ENCODE measurements at places on chromosomes 12 and 14. TPM values are rescaled to one million over a fixed set of nuclear protein-coding genes. Genes with fewer than 3 reads are reported as not detected.

Gene KRT78
- 194 TPM for total RNA-seq

Gene PMEL
- 3.4 TPM for total RNA-seq

Gene NEUROD4
- not detected for total RNA-seq

Gene TMEM229B
- 0.38 TPM for total RNA-seq

- H3K36me3 ChIP-seq, result no peaks in the 10 kb centered on the region
- no peaks in the 10 kb centered on the region for H3K27me3 ChIP-seq
Observed at GRCh38 chr12:91144053-91144452, 32.8 kb upstream of the LUM start.

DNA sequence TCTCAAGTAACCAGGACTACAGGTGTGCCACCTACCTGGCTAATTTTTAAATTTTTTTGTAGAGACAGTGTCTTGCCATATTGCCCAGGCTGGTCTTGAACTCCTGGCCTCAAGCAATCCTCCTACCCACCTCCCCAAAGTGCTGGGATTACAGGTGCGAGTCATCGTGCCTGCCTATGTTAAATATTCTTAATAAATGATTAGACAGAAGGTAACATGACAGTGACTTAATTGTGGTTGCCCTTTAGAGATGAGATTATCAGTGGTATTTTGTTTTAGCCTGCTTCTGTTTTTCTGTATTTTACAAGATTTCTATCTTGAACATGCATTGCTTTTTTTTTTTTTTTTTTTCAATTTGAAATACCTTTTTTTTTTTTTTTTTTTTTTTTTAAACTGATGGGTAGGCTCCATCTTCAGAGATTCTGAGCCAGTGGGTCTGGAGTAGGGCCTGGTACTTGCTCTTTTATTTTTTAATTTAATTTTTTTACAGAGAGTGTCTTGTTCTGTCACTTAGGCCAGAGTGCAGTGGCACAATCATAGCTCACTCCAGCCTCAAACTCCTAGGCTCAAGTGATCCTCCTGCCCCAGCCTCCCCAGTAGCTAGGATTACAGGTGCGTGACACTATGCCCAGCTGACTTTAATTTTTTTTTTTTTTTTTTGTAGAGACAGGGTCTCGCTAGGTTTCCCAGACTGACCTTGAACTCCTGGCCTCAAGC, 88.4 kb downstream of the BORCS5 start:
- no peak for DNase-seq
- H3K27ac ChIP-seq, result no peak overlapping the region
- H3K36me3 ChIP-seq, result no peaks in the 10 kb centered on the region
- H3K4me3 ChIP-seq, result no peak overlapping the region
- no peaks in the 10 kb centered on the region for H3K27me3 ChIP-seq

- no peak overlapping the region for H3K27ac ChIP-seq
- no peaks in the 10 kb centered on the region for H3K36me3 ChIP-seq
- H3K27me3 ChIP-seq, result no peaks in the 10 kb centered on the region
- DNase-seq, result no peak
- H3K4me3 ChIP-seq, result no peak overlapping the region
Observed at GRCh38 chr14:58677517-58677916, 39.8 kb downstream of the DACT1 start.

- H3K4me1 ChIP-seq, result no peaks in the 10 kb centered on the region
- DNase-seq, result no peak
- H3K27ac ChIP-seq, result no peak overlapping the region
- H3K36me3 ChIP-seq, result no peaks in the 10 kb centered on the region
- no peaks in the 10 kb centered on the region for H3K27me3 ChIP-seq
Observed at GRCh38 chr14:92711976-92712653, 36.3 kb downstream of the LGMN start.

DNA sequence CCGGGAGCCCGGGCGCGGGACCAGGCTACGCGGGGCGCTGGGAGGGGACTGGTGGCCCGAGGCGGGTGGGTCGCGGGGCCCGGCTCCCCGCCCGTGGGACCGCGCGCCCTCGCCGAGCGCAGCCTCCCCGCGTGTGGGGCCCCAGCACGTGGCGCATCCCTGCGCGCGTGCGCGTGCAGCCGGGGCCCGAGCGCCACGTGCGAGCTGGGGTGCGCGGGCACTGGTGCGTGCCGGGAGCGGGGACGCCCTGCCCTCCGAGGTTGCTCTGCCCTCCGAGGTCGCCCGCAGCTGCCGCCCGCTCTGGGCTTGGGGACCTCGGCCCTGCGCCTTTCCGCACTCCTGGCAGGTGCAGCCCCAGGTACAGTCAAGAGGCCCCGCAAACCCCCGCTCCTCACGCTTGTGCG, 365 bp upstream of the CCDC88C start:
- H3K4me1 ChIP-seq, result peaks cover 30% of the 10 kb centered on the region
- H3K36me3 ChIP-seq, result no peaks in the 10 kb centered on the region
- DNase-seq, result no peak
- H3K27me3 ChIP-seq, result no peaks in the 10 kb centered on the region

GRCh38 chr12:120832737-120833136, 71.4 kb downstream of the SPPL3 start:
- DNase-seq, result no peak
- no peaks in the 10 kb centered on the region for H3K36me3 ChIP-seq
- H3K4me1 ChIP-seq, result peaks cover 37% of the 10 kb centered on the region
- H3K27ac ChIP-seq, result no peak overlapping the region

DNA sequence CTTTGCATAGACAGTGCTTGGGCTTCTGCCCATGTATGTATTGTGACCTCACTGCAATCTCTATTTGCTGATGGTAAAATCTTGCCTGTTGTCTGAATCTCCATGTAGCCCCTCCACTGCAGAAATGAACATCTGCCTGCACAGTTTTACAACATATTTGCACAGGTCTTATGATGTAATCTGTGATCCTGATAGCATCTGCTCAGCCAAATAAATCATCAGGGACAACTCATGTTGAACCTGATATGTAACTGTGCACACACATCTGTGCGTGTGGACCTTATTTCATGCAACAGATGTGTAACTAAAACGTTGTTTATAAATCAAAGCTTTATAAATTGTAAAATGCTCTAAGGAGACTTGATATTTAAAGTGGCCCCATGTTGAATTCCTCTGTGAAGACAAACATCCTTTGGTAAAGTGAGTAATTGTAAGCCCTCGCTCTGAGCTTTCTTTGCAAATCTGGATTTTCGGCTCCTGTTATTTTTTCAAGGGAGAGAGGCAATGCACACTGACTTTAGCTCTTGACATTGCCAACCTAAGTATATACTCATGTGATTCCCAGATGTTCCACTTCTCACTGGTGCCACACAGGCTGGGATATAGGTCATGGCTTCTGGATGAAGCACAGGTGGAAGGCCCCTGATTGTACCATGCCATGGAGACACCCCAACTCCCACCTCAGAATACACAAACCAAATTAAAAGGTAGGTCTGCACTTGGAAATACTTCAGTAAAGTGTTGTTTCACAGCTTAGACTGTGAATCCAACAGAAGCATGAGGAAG, 371.3 kb downstream of the GRIN2B start:
- H3K27ac ChIP-seq, result no peak overlapping the region
- DNase-seq, result no peak
- no peaks in the 10 kb centered on the region for H3K4me1 ChIP-seq
- H3K4me3 ChIP-seq, result no peak overlapping the region
- H3K27me3 ChIP-seq, result no peaks in the 10 kb centered on the region
- no peaks in the 10 kb centered on the region for H3K36me3 ChIP-seq

DNA sequence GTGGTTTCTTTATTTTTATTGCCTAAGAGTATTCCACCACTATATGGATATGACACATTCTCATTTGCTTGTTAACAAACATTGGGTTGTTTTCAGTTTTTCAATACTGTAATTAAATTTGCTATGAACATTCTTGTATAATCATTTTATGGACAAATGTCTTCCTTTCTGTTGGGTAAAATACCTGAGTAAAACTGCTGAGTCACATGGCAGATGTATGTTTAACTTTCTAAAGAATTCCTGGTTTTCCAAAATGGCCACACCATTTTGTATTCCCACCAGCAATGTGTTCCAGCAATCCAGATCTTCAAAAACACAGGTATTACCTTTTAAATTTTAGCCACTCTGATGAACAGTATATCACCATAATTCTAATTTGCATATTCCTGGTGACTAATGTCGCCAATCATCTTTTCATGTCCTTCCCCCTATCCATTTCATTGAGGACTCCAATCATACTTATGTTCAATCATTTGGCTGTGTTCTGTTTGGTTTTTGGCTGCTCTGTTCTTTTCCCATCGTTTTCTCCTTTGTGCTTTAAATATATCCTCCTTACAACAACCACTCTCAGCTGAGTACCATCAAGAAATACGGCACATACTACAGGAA, 36.0 kb downstream of the CDK17 start:
- no peaks in the 10 kb centered on the region for H3K36me3 ChIP-seq
- H3K27ac ChIP-seq, result no peak overlapping the region
- no peaks in the 10 kb centered on the region for H3K27me3 ChIP-seq
- H3K4me1 ChIP-seq, result peaks cover 65% of the 10 kb centered on the region
- DNase-seq, result no peak

GRCh38 chr14:74704656-74705055, 8.2 kb downstream of the AREL1 start:
- no peak overlapping the region for H3K27ac ChIP-seq
- no peaks in the 10 kb centered on the region for H3K27me3 ChIP-seq
- peaks cover 7% of the 10 kb centered on the region for H3K36me3 ChIP-seq
- DNase-seq, result no peak
- peaks cover 9% of the 10 kb centered on the region for H3K4me1 ChIP-seq

DNA sequence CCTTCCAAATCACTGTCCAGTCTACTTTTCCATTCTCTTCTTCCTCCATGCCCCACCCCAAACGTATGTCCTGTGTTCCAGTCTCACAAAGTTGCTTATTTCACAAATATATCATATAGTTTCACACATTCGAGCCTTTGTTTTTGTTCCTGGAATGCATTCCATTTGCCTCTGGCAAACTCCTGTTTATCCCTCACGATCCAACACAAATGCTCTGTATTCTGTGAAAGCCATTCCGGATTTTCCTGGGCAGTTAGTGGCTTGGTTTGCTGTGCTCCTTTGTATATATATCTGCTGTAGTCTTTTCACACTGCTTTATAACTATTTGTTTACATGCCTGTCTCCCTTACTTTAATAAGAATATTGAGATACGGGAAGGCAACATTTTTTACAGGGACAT, 9.0 kb downstream of the RIC8B start:
- H3K27me3 ChIP-seq, result no peaks in the 10 kb centered on the region
- H3K4me3 ChIP-seq, result no peak overlapping the region
- no peak for DNase-seq
- H3K4me1 ChIP-seq, result no peaks in the 10 kb centered on the region
- no peak overlapping the region for H3K27ac ChIP-seq
- no peaks in the 10 kb centered on the region for H3K36me3 ChIP-seq

DNA sequence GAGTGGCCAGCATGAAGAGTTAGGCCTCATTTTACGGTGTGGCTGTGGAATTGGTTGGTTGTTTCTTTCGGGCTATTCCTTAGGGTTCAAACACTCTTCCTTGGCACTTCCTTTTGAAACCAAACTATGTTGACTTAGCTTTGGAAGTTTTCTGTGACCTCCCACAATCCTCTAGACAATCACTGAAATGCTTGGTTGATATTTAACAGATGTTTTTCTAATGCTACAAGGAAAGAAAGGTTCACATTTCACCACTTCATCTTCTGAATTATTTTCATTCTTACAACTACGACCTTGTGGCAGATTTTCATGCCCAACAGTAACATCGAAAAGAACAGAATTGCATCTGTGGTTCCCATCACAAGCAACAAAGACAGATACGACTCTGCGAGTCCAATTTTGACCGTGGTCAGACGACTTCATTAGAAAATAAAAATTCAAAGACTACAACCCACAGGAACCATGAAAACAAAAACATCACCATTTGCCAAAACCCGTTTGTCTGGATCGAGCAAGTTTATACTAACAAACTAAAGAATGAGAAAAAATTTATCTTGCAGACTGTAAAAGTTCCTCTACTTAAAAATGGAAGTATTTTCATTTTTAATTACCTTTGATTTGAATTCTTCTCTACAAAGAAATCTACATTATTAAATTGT, 16.9 kb downstream of the PRKAB1 start:
- peaks cover 40% of the 10 kb centered on the region for H3K36me3 ChIP-seq
- no peak for DNase-seq
- no peak overlapping the region for H3K4me3 ChIP-seq
- H3K27me3 ChIP-seq, result no peaks in the 10 kb centered on the region

DNA sequence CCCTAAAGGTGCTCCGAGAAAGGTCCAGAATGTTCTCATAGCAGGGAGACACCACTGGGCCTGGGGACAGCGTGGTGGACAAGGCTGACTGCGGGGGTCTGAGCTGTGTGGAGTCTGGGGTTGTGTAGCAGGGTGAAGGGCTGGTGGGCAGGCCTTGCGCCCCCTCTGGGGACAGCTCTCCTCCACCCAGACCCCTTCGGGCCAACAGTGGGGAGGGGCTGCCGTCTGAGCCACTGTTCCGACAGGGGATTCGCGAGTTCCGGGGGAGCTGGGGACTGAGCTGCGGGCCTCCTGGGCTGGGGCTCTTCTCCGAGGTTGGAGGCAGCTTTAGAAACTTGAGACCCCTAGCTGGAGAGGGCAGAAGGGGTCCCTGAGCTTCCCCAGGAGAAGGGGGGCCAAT, 32.1 kb downstream of the NCKAP5L start:
- no peak for DNase-seq
- H3K4me1 ChIP-seq, result no peaks in the 10 kb centered on the region
- peaks cover 9% of the 10 kb centered on the region for H3K36me3 ChIP-seq
- no peak overlapping the region for H3K4me3 ChIP-seq
- no peak overlapping the region for H3K27ac ChIP-seq
- H3K27me3 ChIP-seq, result no peaks in the 10 kb centered on the region

GRCh38 chr12:63928305-63928704, 83.8 kb downstream of the SRGAP1 start:
- H3K4me1 ChIP-seq, result peaks cover 22% of the 10 kb centered on the region
- no peak overlapping the region for H3K4me3 ChIP-seq
- DNase-seq, result no peak
- H3K27me3 ChIP-seq, result no peaks in the 10 kb centered on the region

GRCh38 chr12:73384592-73384991, 1112.4 kb downstream of the TRHDE start:
- H3K27me3 ChIP-seq, result no peaks in the 10 kb centered on the region
- no peaks in the 10 kb centered on the region for H3K36me3 ChIP-seq
- H3K4me1 ChIP-seq, result no peaks in the 10 kb centered on the region
- H3K4me3 ChIP-seq, result no peak overlapping the region
- no peak overlapping the region for H3K27ac ChIP-seq

Data from esophagus squamous epithelium (tissue), 5 donors.